ENCODE measurements at places on chromosomes 7 and 10.
A peak's percentile ranks its signal among the peaks of the same experiment; 100 is the strongest.

DNA sequence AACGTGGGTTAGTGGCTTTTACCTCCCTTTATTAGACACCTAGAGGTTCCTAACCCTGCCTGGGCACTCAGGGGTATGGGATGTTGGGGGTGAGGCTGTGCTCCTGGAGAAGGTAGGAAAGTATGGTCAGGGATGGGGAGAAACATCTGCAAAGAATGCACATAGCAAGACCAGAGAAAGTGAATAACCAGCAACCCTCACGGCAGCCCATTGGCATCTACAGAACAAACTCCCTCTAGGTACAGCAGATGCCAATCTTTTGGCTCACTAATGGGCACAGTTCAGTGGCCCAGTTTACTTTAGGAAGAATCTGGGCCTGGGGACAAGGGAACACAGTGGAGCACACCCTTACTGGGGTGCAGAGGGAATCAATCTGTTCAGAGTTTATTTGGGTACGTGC is 143.9 kb downstream of the JAZF1 start:
- DNase-seq, result no peak

DNA sequence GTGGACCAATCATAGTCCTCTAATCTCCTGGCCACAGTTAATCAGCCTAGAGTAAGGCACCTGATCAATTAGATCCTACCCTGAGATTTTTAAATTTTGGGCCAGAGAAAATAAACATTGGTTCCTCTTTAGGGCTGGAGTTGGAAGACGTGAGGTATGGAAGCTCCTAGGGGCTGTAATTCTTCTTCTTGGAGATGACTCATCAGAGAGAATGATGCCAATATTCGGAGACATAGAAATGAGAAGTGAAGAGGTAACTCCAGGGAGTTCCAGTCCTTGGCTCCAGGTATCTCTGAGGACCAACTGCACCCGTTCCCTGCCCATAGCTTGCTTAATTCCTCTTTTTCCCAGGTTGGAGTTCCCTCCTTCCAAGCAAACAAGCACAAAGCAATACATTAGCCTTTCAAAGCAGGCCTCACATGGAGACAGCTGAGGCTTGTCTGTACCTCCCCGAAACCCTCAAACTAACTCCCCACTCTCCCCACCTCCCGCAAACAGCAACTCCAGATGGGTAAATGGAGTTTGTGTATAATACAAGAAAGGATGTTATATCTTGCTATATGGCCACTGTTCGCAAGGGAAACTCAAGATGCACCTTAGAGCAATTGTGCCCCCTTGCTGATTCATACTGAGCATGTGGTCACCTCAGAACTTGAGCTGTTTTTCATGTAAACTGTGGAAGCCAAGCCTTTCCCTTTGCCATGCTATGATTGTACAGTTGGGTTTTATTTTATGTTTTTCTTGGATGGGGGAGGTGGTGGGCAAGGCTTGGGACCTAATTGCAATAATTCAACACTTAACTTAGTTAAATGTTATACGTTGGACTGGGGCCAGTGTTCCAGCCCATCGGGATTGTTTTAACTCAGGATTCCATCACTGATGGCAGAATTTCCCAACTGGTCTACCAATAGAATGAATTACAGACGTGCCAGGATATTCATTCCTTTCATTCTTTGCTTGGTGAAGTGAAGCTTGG is 29.3 kb downstream of the PIK3AP1 start:
- peak; percentile 69 for DNase-seq

DNA sequence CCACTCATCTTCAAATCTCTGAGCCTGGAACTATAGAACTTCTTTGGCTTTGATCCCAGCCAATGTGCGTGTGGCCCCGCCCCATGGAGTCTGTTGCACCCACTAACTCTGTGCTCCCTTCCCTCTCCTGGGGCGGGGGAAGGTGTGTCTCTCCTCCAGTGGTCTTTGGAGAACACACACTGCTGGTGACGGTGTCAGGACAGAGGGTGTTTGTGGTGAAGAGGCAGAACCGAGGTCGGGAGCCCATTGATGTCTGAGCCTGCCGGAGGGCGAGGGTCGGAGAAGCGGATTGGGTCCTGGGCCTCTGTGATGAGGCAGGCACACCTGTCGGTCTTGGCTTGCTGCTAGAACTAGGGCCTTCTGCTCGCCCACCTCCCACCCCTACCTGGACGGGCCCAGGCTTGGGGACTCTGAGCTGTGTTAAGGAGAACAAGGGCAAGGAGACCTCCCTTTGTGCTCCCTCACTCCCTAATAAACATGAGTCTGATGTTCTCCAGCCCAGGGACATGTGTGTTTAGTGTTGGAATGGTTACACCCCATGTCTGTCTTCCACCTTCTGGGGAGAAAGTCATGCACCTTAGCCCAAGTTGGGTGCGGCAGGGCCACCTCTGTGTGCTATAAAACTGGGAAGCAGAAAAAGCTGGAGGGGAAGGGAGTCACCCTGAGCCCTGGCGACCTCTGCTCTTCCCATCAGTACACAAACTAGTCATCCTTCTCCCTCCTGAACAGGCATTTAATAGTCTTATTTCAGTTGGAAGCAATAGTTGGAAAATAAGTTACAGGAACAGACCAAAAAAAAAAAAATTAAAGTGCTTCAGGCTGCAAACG is 4.6 kb downstream of the TRAPPC14 start:
- DNase-seq, result no peak

- DNase-seq, result no peak
Measured at GRCh38 chr7:68805159-68805558, 793.1 kb upstream of the AUTS2 start.

GRCh38 chr7:36129048-36129534 is 24.0 kb upstream of the EEPD1 start:
- DNase-seq, result no peak

DNA sequence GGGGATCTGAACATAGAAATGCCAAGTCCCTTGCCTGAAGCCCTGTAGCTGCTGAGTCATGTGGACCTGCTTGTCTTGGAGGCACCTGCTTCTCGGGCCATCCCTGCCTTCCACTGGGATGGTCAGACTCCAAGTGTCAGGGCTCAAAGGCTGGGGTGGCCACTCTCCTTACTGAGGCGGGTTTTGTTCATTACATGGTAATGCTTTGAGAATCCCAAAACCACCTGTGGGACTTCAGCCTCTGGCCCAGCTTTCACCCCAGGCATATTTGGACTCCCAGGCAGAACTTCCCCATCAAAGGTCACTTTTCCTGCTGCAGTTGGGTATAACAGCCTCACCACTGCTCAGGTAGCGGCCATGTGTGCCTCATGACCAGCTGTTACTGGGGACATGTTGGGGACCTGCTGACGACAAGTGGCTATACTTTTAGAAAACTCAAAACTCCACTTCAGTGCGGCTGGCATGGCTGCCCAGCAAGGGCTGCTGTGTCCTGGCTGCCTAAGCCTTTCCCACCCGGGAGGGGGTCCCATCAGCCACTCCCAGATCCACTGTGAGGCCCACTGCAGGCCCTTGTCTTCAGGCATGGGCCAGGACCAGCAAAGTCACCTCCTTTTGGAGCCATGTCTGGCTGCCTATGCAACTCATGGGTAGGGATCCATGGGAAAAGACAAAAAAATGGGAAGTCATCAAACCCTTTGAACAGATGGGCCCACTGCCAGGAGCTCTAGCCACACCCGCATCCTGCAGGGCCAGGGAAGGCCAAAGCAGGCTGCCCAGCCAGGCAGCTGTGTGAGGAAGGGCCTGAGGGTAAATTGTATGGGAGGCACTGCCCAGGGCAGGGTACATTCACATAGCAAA is 96.7 kb downstream of the ARHGAP22 start:
- no peak for DNase-seq

Measured in GM12865 (cell line).